Stimulated activated CD4-positive, alpha-beta T cell treated with anti-CD3 and anti-CD28 coated beads, Interleukin-1b, Interleukin-23, amount 100 ng/mL, for 4 hours (primary cell): ENCODE measurements at places on chromosomes 4 and X.

- no peak for DNase-seq
Measured at GRCh38 chrX:96569034-96569433, 115.6 kb upstream of the DIAPH2 start.

DNA sequence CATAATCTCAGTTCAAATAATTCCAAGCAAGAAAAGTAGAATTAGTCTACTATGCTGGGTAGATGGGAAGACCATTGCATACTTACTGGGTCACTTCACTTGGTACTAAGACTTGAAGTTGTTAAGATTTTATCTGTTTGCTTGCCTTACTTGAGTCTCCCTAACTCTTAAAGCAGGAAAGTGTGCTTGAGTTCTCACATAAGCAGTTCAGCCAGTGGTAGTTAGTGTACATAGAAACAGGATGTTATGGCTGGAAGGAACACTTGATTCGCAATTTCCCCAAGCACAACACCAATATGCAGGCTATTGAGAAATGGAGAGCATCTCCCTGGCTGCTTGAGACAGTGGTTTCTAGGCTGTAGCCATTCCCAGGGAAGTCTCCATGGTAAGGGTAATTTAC lies 176.1 kb downstream of the MSL3 start:
- no peak for DNase-seq

DNA sequence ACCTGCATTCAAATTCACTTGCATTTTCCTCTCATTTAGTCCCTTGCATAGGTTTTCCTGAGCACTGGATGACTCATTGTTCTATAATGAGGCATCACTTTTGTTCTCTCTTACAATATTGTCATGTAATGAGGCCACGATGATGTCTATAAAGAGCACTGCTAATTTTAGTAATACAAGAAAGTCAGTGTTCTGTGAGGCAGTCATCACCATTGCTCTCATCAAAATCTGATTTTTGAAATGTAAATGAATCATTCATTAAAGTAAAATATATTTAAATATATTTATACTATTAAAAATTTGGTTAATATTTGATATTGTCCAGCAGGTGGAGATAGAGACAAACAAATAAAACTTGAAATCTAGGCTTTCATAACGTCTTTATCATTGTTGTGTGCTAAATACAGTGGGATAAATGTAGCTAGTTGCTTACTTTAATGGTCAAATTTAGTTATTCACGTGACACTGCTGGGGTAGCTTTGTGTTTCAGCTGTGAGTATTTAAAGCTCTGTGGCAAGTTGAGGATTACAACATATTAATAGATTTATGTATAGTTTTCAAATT lies 15.4 kb downstream of the HMGB2 start:
- DNase-seq: no peak

GRCh38 chr4:67036791-67037190 lies 508.5 kb downstream of the CENPC start:
- DNase-seq: no peak

DNA sequence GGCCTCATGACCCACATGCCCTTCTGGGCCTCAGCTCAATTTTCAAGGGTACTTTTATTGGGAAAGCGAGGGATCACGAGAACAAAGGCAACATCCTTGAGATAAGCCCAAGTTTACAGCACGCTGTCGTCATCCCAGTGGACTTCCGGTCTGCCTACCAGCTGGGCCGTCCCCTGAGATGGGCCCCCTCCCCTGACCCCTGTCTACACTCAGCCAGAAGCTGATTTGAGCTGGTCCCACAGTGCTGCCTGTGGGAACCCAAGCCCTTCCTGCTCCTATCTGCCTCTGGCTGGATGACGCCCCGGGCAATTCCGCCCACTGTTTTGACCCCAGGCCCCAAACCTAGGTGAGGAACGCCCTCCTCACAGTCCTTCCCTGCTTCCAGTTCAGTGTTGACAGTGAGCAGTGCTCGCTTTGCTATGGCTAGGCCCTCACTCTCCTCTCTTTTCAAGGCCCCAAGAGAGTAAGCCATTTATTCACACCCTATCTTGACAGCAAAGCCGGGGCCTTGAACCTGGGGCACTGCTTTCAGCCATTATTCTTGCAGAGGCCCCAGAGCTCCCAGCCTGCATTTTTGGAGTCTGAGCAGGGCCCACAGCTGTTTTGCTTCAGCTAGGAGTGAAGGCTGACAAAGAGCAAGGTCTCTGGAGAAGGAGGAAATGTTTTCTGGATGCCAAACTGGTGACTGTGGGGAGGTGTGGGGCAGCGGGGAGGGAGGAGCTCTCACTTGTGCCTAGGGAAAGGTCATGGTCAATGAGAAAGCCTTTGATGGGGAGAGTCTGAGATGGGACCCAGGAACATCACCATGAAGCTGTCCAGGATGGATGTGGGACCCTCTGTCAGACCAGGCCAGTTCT lies 164.6 kb upstream of the BCOR start:
- no peak for DNase-seq
